ENCODE measurements at places on chromosomes 3 and 15.

DNA sequence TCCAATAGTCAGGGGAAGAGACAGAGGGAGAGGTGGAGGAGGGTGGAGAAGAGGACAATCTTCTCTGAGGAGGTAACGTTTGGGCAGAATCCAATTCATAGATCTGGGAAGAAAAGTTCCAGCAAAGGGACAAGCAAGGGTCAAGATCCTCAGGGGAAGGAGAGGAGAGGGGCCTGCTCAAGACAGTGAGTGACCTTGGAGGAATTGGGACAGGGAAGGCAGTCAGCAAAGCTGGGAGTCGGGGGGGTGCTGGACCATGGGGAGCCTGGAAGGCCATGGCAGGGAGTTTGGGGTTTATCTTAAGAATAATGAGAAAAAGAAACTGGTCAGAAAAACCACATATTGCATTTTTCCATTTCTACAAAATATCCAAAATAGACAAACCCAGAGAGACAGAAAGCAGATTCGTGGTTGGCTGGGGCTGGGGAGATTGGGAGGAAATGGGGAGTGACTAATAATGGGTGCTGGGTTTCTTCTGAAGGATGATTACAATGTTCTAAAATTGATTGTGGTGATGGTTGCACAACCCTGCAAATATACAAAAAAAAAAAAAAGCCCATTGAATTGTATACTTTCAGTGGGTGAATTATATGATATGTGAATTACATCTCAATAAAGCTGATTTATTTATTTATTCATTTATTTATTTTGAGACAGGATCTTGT is 19.6 kb upstream of the SRP14 start:
- DNase-seq, result no peak

GRCh38 chr3:46820852-46821251 is 42.4 kb downstream of the MYL3 start:
- DNase-seq, result no peak

DNA sequence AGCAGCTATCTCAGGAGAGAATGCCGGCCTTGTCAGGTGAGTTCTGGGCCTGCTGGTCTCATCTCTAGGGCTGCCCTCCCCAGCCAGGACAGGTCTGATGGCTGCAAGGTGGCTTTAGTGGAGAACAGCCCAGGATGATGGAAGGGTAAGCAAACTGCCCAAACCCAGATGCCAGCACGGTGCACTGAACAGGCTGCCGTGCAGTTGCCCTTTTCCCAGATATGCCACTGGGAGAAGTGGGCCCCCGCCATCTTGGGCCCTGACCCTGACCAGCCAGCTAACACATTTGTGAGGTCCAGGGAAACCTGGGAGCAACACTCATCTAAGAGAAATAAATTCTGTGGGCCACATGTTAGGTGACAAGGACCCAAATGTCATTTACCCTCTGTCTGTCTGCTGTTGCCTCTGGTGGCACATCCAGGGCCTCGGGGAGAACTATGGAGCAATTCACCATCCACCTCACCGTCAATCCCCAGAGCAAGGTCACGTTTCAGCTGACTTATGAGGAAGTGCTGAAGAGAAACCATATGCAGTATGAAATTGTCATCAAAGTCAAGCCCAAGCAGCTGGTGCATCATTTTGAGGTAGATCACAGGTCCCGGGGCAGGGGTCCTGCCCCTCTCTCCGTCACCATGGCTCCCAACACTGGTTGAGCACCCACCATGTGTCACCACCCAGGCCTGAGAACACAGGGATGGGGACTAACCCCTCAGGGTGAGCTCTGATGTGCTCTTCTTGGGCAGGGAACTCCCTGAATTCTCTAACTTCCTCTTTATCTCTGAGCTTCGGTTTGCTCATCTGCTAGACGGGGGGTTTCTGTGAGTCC is 1.8 kb downstream of the ITIH1 start:
- DNase-seq, result no peak

- no peak for DNase-seq
Measured at GRCh38 chr15:82959423-82959822, 6.9 kb upstream of the HOMER2 start.

DNA sequence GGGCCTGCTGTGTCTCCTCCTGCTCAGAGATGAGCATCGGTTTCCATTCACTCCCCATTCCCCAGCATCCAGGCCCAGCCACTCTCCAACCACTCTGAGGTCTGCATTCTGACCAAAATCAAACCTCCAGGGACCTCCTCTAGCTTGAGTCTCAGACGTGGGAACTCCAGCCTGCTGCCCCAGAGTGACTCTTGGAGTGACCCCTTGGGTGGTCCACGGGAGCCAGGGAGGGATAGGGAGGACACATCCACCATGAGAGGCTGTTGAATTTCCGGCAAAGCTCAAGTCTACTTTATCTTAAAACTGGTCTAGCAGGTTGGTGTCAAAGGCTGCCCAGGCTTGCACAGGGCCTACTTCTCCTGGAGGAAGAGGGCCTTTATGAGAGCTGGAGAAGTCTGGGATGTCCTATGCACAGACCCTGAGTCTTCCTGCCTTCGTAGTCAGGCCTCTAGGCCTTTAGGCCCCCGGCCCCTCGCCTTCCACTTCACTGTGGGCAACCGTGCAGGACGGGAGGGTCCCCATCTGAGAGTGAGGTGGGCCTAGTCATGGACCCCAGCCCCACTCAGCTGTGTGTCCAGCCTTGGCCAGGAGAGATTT is 8.9 kb downstream of the CISH start:
- DNase-seq, result no peak

DNA sequence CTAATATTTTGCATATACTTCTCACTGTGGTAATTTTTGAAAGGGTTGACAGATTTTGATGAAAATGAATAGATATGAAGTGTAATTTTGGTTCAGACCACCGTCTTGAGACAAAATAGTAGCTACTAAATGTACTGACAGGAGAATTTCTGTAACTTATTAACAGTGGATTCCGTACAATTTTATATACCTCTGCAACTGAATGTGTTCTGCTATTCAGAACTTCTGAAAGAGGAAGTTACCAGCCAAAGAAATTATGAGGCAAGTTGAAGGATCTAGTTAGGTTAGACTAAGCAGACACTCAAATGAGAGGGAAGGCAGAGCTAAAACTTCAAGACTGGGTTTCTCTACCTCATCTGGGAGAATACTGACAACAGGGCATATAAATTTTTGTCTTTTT is 29.4 kb downstream of the GAP43 start:
- no peak for DNase-seq

DNA sequence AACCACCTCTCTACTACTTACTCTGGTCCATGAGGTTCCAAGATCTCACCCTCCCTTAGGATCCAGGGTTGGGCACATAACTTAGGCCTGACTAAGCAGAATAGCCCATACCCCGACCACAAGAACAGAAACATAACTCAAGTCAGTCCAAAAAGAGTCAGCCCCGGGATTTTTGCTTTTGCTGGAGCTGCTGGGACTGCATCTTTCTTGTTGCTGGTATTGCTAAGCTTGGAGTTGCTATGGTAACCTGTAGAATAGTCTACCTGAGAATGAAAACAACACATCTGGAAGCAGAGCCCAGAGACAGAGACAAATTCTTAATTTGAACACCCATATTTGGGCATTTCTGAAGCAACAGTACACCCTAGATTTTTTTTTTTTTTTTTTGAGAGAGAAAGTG is 6.5 kb downstream of the RUBCN start:
- DNase-seq, result peak; percentile 73
